ENCODE measurements at places on chromosomes 2 and 18.

DNA sequence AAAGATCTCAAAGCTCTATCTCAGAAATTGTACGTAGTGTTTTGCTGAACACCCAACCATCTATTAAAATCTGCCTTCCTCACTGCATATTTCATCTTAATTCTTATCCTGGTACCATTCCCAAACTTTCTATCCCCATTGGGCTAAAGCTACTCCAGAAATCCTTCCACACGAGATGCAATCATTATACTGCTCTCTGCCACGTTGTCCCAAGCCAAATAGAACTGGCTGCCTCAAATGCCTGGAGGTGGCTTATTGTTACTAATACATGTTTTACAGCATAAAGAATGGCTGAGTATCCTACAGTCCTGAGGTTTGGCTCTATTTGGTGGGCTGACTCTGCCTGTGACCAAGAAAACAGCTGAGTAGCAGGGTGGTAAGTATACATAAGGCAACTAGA lies 306.0 kb upstream of the ACVR2A start:
- H3K36me3 ChIP-seq = no peaks in the 10 kb centered on the region
- no peak overlapping the region for H3K27ac ChIP-seq
- DNase-seq = no peak
- no peak overlapping the region for H3K4me3 ChIP-seq
- no peaks in the 10 kb centered on the region for H3K4me1 ChIP-seq

DNA sequence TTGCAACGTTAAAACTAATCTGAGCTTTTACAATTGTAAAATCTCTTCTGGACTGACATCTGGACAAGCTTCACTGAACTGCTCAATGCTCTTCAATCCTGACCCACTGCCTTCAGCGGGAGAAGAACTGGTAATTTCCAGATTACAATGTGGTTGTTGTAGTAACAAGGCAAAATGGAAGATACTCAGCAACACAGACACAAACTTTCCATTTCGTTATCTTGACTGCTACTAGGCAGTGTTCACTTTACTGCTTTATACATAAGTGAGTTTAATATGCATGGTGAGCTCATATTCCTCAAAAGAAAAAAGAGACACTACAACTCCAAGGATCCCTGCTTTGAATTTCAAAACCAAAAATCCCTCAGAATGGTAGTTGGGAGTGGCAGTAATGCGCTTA lies 51.9 kb downstream of the GRB14 start:
- no peaks in the 10 kb centered on the region for H3K36me3 ChIP-seq
- no peaks in the 10 kb centered on the region for H3K4me1 ChIP-seq
- H3K4me3 ChIP-seq = no peak overlapping the region
- H3K27me3 ChIP-seq = no peaks in the 10 kb centered on the region
- no peak overlapping the region for H3K27ac ChIP-seq

- H3K27me3 ChIP-seq = no peaks in the 10 kb centered on the region
- no peak overlapping the region for H3K27ac ChIP-seq
- no peaks in the 10 kb centered on the region for H3K4me1 ChIP-seq
- no peak overlapping the region for H3K4me3 ChIP-seq
- no peaks in the 10 kb centered on the region for H3K36me3 ChIP-seq
These were observed 5.8 kb upstream of the CCDC88A start for GRCh38 chr2:55425431-55425831.

DNA sequence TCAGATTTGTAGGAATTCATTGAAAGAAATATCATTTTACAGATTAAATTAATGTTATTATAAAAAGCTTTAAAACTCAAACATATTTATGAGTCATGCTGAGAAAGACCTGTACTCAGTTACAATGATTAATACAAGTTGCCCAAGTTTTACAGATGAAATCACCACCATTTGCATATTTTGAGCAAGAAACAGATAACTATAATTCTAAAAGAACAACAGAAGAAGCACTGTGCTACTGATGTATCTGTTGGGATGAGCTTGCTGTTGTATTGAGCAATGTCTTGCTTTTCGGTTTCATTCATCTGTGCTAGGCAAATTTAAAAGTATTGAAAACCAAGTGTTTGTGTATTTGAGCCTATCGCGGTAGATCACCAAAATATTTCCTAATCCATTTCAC lies 1589.1 kb upstream of the ZEB2 start:
- no peaks in the 10 kb centered on the region for H3K4me1 ChIP-seq
- no peaks in the 10 kb centered on the region for H3K27me3 ChIP-seq
- DNase-seq = no peak
- no peak overlapping the region for H3K4me3 ChIP-seq
- H3K36me3 ChIP-seq = no peaks in the 10 kb centered on the region
